ENCODE measurements at places on chromosomes 3 and 15.

GRCh38 chr3:196650740-196651311, 11.3 kb downstream of the NRROS start:
- no peak for DNase-seq

GRCh38 chr3:84978843-84979242, 20.1 kb downstream of the CADM2 start:
- no peak for DNase-seq

GRCh38 chr3:71129611-71130431, 453.7 kb downstream of the FOXP1 start:
- no peak for DNase-seq

- no peak for DNase-seq
These were observed 43.4 kb downstream of the DCUN1D1 start for GRCh38 chr3:182936918-182937285.

DNA sequence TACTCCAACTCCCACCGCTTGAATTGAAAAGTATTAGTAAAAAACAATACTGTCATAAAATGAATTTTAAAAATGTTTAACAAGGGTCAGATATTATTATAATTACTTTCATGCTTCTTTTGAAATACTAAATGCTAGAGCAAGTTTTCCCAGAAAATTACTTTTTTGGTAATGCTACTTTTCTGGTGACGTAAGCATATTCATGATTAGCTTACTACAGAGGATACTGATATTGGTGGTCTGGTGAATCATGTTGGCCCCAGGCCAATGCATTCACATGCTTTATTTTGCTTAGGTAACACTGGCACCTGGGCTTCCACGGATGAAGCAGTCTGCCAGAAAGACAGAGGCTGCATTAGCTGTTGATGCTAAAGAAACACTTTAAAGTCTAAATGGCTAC, 12.4 kb downstream of the SPATA16 start:
- DNase-seq = no peak

- DNase-seq = no peak
These were observed 19.9 kb downstream of the SMAD3 start for GRCh38 chr15:67085237-67085817.

DNA sequence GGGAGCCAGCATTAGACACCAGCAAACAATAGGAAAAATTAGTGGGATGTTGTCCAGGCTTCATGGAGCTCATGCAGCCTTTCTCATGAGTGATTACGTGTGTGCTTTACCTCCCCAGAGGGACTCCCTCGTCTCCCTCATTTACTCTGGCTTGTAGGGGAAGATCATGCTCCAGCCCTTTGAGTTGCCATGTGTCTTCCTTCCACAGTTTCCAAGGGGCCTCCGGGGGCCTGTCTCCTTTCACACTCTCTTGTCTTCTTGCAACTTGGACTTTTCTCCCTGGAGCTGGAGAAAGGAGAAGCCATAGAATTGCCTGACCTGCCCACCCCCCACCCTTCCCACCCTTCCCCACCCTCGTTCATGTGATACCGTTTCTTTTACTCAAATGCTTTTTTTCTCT, 98.7 kb downstream of the FAM43A start:
- DNase-seq = no peak

DNA sequence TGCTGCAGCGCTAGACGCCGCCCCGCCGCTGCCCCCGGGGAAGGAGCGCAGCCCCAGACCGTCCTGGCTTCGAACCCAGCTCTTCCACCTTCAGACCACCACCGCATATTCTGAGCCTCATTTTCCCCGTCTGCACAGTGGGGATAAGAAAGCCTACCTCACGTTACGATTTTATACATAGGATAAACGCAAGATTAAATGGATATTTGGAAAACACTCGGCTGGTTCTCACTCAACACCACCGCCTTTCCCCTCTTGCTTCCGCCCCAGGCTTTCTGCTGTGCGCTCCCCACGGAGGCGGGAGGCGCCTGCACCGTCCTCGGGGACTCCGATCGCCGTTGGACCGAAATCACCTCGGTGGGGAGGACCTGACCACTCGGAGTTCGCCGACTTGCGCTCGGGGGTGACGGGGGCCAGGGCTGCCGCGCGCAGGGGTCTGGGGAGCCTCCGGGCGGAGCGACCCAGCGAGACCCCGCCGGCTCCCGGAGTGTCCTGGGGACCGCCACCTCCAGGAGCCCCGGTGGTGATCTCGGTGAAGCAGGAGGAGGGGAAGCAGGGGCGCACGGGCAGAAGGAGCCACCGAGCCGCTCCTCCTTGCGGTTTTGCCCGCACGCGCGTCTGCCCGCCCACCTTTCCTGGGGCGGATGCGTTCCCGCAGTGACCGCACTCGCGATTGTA, 4.0 kb downstream of the FBXL22 start:
- DNase-seq = no peak

DNA sequence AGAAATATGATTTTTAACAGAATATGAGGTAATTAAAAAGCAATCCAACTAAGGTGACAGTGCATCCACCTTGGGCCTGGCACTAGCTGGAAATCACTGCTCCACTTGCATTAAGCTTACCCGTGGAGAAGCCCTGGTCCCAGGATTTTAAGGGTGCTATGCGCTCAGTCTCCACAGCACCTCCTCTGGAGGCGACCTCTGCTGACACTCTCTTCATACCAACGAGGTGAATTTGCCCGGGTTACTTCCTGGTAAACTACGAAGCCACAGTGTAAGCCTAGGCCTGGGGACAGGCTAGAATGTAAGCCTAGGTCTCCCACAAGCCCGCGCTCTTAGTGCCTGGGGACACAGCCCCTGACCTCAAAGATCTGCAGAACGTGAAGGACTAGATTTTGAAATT, 793 bp downstream of the APOD start:
- DNase-seq = no peak

- no peak for DNase-seq
These were observed 2.6 kb upstream of the ULK3 start for GRCh38 chr15:74845581-74845980.

DNA sequence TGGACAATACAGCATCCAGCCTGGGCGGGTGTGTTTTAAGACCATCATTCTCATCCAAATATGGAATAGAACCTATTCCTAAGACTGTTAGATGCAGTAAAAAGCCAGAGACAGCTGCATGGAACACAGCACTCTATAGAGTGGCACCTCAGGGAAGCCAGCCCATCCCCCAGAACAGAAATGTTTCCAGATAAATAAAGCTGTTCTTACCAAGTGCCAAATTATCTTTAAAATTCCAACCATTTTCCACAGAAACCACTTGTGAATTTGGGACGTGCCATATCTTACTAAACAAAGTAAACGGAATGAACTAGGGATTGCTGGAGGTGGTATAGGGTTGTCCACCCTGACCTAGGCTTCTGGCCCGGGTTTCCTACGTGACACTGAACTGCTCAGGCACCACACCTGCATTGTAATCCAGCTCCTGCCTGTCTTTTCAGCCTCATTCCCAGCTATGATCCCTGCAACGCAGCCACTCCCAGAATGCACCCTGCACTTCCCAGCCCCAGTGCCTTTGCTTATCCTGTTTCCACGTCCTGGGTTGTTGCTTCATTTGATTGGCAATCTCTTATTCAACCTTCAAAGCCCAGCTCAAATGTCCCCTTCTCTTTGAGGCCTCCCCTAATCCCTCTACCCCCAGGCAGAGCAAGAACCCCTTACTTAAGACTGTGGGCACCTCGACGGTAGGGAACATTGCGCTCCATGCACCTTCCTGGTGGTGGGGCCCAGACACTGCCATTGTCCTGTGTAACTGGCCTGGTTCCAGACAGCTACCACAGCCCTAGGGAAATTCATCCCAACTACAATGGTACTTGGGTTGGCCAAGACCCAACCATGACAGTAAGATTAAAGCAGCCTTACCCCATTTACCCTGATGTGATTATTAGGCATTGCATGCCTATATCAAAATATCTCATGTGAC, 100.2 kb downstream of the IQSEC1 start:
- no peak for DNase-seq

DNA sequence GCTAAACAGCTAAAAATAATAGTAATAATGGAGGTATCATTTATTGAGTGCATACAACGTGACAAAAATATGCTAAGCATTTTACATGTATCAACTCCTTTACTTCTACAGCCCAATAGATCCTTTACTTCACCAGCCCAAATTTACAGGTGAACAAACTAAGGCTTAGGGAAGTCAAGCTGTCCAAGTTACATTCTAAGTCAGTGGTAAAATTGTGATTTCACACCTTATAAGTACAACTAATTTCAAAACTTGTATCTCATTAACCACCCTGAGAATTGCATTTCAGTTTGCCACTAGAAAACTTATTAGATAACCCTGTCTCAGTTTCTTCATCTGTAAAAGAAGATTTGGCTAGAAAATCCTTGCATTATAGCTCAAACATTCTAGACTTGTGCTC, 10.7 kb downstream of the SLC33A1 start:
- DNase-seq = no peak

All from esophagus squamous epithelium (tissue), 5 donors.